ENCODE measurements at places on chromosomes 3 and 15.
A peak's percentile ranks its signal among the peaks of the same experiment; 100 is the strongest.

DNA sequence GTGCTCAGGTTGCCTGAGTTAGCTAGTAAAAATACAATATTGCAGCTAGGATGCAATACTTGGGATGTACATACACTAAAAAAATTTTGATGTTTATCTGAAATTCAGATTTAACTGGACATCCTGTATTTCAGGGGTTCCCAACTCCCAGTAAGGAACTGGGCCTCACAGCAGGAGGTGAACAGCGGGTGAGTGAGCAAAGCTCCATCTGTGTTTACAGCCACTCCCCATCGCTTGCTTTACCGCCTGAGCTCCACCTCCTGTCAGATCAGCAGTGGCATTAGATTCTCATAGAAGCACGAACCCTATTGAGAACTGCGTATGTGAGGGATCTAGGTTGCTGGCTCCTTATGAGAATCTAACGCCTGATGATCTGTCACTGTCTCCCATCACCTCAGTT, 285.1 kb upstream of the PROK2 start:
- no peaks in the 10 kb centered on the region for H3K27me3 ChIP-seq
- no peak overlapping the region for H3K4me3 ChIP-seq
- H3K36me3 ChIP-seq = no peaks in the 10 kb centered on the region
- DNase-seq = no peak

DNA sequence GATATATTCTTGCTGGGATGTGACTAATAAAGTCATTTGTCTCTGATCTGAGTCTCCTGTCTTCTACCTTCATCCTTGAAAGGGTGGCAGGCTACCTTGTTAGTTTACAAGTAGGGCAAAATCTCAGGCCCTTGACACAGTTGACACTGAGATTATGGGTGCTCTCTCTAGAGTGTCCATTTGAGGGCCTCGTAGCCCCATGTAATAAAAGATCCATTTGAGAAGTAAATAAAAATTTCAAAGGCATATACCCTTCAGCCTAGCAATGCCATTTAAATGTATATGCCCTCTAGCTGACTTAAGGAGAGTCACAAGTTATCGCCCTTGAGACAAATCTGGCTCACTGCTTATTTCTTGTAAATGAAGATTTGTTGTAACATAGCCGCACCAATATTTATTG, 98.6 kb downstream of the TCF12 start:
- DNase-seq = no peak
- peaks cover 16% of the 10 kb centered on the region for H3K36me3 ChIP-seq
- H3K27me3 ChIP-seq = no peaks in the 10 kb centered on the region
- peaks cover 9% of the 10 kb centered on the region for H3K4me1 ChIP-seq
- H3K27ac ChIP-seq = no peak overlapping the region

DNA sequence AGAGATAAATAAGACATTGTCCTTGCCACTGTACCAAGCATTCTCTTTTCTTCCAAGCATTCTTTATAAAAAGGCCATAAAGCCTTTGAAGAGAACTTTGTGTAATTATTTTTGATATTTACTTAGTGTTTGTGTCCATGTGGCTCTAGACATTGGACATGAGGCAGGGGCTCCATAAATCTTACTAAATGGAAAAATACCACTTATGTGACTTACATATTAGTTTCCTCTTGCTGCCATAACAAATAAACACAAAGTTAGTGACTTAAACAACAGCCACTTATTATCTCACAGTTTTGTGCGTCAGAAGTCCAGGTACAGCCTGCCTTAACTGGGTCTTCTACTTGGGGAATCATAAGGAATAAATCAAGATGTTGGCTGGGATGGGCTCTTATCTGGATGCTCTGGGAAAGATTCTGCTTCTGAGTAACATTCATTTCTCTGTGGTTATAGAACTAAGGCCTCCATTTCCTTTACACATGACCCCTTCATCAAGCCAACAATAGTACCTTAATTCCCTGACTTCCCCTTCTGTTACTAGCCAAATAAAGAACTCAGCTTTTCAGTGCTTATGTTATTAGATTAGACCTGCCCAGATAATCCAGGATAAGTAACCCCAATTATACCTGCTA, 59.9 kb upstream of the COL8A1 start:
- H3K27me3 ChIP-seq = no peaks in the 10 kb centered on the region
- H3K27ac ChIP-seq = no peak overlapping the region
- no peaks in the 10 kb centered on the region for H3K36me3 ChIP-seq
- H3K4me1 ChIP-seq = no peaks in the 10 kb centered on the region

- H3K4me3 ChIP-seq = no peak overlapping the region
- no peaks in the 10 kb centered on the region for H3K36me3 ChIP-seq
- H3K27ac ChIP-seq = no peak overlapping the region
- no peaks in the 10 kb centered on the region for H3K4me1 ChIP-seq
- no peak for DNase-seq
- peaks cover 7% of the 10 kb centered on the region for H3K27me3 ChIP-seq
These were observed 105.8 kb downstream of the CYP19A1 start for GRCh38 chr15:51232581-51232980.

DNA sequence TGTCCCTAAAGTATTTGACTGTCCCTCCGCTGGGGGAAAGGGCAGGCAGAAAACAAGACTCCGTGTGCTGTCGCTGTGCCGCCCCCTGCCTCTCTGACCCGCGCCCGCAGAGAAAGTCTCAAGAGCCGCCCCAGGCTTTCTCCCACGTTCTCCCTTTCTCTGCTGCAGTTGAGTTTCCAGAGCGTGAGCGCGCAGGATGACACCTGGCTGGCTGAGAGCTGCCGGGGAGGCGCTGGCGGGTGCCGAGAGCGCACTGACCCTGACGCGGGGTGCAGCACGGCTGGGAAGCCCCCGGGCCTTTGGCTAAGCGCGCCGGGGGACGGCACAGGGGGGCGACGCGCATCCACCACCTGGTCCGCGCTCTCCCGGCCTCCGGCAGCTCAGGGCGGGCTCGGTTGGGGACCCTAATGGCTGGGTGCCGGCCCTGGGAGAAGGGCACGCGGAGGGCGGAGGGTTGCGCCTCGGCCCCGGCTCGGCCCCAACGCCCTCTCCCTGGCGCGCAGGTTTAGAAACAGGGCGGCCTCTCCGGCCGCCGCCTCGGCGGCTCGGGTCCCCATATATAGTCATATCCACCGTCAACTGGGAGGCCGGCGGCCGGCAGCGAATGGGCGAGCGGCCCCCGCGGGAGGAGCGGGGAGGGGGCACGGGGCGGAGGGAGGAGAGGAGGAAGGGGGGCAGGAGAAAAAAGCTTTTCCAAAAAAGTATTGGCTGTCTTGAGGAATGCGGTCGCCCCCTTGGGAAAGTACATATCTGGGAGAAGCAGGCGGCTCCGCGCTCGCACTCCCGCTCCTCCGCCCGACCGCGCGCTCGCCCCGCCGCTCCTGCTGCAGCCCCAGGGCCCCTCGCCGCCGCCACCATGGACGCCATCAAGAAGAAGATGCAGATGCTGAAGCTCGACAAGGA, at the start of gene TPM1:
Gene TPM1 (plus strand): TSS at position 774 of the 903 bp plus-strand sequence. CDS start 83 bp downstream, at position 857.
- H3K36me3 ChIP-seq = no peaks in the 10 kb centered on the region
- peaks cover 88% of the 10 kb centered on the region for H3K27me3 ChIP-seq
- H3K27ac ChIP-seq = no peak within 1 kb of the TSS
- DNase-seq = no peak
- H3K4me3 ChIP-seq = peak within 1 kb of the TSS; percentile 29

DNA sequence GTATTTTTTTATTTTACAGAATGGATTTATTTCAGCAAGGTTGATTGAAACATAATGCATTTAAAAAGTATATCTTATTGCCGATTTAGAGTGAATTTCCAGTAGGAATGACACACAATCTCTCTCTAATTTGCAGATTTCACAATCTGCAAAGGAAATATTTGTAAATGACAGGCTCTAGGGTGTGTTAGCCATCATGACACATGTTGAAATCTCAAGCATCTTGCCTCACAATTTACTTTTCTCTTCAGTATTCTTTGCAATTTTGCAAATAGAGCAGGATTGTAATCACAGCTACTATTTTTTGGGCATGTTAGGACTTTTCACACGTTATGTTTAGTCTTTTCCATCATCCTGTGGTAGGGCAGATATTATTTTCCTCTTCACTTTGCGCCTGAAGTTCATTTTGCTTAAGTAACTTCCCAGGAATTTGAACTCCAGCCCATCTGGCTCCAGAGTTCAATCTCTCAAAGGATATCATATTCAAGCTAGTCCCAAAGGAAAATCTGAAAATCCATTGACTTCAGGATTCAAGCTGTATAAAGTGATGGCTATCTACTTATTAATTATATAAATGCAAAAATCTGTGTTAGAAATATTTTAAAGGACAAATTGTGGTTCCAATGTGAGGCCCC, 55.4 kb downstream of the ATP13A4 start:
- no peak for DNase-seq
- H3K36me3 ChIP-seq = no peaks in the 10 kb centered on the region
- H3K27me3 ChIP-seq = no peaks in the 10 kb centered on the region
- H3K4me3 ChIP-seq = no peak overlapping the region
- no peaks in the 10 kb centered on the region for H3K4me1 ChIP-seq

- H3K4me3 ChIP-seq = no peak overlapping the region
- DNase-seq = no peak
- H3K36me3 ChIP-seq = no peaks in the 10 kb centered on the region
- no peaks in the 10 kb centered on the region for H3K4me1 ChIP-seq
These were observed 37.7 kb upstream of the KLHL25 start for GRCh38 chr15:85832394-85832793.

DNA sequence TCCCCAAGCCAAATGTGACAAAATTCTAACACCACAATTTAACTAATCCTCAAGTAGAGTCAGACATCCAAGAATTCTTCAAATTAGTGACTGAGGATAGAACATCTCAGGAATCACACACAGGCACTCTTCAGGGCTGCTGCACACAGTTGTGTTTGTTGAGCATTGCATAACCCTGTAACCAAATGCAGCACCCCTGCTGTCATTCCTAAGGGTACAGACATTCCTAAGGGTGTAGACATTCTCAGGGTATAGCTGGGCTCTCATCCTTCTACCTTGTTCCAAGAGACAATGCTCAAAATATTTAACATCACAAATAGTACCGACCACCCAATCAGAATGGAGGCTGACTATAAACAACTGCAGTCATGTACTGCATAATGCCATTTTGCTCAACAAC, 107.1 kb upstream of the UBE2E2 start:
- H3K36me3 ChIP-seq = no peaks in the 10 kb centered on the region
- H3K4me1 ChIP-seq = no peaks in the 10 kb centered on the region
- H3K27me3 ChIP-seq = no peaks in the 10 kb centered on the region
- DNase-seq = no peak
- no peak overlapping the region for H3K27ac ChIP-seq

- no peaks in the 10 kb centered on the region for H3K4me1 ChIP-seq
- no peak overlapping the region for H3K4me3 ChIP-seq
- H3K36me3 ChIP-seq = no peaks in the 10 kb centered on the region
- H3K27me3 ChIP-seq = no peaks in the 10 kb centered on the region
These were observed 511.3 kb downstream of the GABRG3 start for GRCh38 chr15:27482287-27482686.

- no peaks in the 10 kb centered on the region for H3K4me1 ChIP-seq
- no peaks in the 10 kb centered on the region for H3K36me3 ChIP-seq
- H3K27me3 ChIP-seq = no peaks in the 10 kb centered on the region
- no peak overlapping the region for H3K27ac ChIP-seq
- no peak for DNase-seq
These were observed 17.8 kb upstream of the AKAP13 start for GRCh38 chr15:85362436-85363081.

Data from thymus (tissue), 14 donors.